Left ventricle myocardium inferior (tissue), 1 donor: ENCODE measurements at places on chromosomes 2 and 18.

- DNase-seq = no peak
Measured at GRCh38 chr18:21722687-21723086, 17.9 kb upstream of the MIB1 start.

GRCh38 chr2:8267048-8267447 lies 414.8 kb upstream of the ID2 start:
- no peak for DNase-seq

DNA sequence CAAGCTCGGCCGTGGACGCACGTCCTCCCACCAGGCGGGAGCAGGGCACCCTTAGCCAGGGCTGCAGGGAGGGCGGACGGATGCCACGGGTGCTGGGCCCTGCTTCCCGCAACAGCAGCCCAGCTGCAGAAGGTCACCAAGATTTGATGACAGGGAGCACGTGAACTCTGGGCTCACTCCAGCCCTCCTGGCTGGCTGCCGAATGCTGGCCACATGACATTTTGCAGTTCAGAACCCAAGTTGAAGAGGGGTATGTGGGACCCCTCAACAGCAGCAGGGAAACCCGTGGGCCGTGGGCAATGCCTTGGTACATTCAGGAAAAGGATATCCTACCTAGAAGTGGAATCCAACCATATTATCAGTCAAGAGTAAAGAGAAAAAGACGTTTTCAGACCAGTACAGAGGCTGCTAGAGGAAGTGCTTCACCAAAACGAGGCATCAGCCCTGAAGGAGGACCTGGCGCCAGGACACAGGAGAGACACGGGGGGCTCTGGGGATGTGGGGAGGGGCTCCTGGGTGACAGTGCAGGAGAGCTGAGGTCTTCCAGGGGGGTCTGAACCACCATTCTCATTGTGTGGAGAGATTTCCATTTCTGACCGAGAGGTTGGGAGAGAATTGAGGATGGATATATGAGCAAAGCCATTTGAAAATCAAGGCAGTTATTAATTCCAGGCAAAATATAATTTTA lies 107.4 kb upstream of the CTDP1 start:
- DNase-seq = no peak

DNA sequence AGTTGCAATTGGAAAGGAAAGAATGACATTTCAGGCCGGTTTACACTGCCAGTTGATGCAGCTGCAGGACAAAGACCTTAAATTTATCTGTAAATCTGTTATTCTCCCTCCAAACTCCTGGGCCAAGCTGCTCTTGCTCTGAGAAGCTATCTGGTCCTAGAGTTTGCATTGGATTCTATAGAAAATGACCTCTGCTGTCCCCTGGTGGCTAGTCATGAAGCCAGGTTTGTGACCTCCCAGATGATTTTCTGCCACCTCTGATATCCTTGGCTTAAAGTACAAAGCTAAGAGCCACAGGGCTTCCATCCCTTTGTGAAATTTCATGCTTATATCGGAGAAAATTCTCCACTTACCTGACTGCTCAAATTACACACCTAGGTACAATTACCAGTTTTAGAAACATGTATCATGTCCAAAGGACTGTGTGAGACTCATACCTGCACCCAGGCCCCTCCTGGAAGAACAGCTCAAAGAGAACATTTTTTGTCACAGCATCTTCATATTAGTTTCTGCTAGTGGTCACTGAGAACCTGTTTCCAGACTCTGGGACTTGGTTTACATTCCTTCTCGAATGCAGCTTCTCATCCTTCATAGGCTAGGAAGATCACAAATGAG lies 28.9 kb upstream of the IER3IP1 start:
- DNase-seq = no peak

DNA sequence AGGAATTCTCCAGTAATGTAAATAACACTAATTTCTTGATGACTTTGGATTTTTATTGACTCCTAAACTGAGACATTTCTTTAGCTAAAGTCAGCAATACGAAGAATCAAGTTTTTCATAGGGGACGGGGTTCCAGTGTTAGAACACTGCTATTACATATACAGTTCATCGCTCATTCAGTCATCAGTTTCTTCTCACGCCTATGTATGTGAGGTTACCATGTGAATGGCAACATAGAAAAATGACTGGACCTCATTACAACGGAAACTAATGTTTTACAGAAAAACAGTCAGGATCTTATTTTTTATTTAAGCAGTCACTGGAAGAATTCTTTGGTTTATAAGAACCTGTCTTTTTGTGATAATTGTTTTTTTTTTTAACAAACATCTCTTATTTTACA lies 56.4 kb downstream of the THADA start:
- DNase-seq = no peak

GRCh38 chr2:165593081-165593480 lies 123.6 kb downstream of the CSRNP3 start:
- DNase-seq = no peak

DNA sequence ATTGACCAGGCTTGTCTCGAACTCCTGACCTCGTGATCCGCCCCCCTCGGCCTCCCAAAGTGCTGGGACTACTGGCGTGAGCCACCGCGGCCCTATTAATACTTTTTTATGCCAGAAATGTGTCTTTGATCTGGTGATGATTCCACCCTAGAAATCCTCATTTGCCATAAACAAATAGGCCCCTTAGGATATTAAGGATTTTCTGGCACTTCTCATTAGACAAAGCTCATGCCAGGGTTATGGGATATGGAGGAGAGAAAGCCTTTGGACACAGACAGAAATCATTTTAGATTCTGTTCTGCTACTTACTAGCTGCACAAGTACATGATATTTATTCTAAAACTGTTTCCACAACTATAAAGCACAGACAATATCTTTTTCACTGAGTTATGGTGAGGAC lies 24.1 kb downstream of the SLC40A1 start:
- no peak for DNase-seq

DNA sequence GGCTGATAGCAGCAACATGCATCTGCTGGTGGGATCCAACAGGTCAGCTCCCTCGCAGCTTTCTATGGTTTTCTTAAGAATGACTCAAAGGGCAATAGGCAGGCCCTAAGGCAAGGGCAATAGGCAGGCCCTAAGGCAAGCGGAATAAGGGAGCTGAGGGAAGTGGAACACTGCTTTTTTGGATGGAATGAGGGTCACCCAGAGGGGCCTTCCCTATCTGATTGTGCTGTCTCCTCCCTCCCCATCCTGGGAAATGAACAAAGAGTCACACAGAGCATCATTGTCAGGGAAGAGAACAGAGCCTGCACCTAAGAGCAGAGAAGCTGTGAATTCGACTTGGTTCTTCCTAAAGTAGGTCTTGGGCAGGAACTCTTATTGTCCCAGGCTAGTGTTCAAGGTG lies 43.3 kb upstream of the PTPRM start:
- no peak for DNase-seq
